ENCODE measurements at places on chromosomes 7 and 10. TPM values are rescaled to one million over a fixed set of nuclear protein-coding genes. Genes with fewer than 3 reads are reported as not detected.

- DNase-seq: no peak
Observed at GRCh38 chr7:16930946-16931345, 49.2 kb upstream of the AGR3 start.

DNA sequence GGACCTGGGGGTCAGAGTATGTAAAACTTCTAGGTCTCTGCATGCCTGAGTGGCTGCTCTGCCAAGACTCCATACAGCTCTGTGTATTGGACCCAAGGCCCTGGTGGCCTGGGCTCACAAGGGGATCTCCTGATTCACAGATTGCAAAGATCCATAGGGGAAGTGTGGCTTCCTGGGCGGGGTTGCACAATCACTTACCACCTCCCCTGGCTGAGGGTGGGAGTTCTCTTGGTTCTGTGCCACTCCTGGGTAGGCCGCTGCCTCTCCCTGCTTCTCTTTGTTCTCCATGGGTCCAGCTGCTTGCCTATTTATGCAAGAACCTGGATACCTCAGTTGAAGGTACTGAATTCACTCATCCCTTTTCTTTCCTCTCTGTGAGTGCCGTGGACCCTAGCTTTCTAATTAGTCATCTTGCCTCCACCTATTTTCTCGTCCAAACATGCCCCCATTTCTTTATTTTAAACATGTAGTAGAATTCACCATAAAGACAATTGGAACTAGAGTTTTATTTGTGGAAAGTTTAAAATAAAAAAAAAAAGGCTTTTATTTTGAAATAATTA lies 18.5 kb upstream of the AGR3 start:
- no peak for DNase-seq

The FAM25A gene
- not detected for total RNA-seq

GRCh38 chr7:141550386-141551093 lies 670 bp upstream of the AGK start:
- no peak for DNase-seq

The GIMAP7 gene
- total RNA-seq: 8.9 TPM

DNA sequence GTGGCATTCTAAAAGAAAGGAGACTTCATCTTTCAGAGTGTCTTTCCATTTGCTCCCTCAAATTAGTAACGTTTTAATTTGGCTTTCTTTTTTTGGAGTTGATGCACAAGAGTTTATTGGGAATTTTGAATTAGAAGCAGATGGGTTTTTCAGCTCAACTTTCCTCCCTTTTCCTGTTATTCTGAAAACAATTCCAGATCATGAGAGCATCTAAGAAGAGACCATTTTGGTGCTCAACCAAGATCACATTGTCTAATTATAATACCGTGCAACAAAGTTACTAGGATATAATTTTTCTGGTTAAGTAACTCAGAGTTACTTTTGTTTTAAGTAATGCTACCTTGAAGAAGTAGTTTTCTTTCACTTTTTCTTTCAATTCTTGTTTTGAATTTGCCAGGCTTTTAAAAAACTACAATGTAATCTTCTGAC lies 396.6 kb upstream of the KLF6 start:
- no peak for DNase-seq

GRCh38 chr10:110429301-110429700 lies 68.4 kb upstream of the DUSP5 start:
- peak; percentile 41 for DNase-seq

DNA sequence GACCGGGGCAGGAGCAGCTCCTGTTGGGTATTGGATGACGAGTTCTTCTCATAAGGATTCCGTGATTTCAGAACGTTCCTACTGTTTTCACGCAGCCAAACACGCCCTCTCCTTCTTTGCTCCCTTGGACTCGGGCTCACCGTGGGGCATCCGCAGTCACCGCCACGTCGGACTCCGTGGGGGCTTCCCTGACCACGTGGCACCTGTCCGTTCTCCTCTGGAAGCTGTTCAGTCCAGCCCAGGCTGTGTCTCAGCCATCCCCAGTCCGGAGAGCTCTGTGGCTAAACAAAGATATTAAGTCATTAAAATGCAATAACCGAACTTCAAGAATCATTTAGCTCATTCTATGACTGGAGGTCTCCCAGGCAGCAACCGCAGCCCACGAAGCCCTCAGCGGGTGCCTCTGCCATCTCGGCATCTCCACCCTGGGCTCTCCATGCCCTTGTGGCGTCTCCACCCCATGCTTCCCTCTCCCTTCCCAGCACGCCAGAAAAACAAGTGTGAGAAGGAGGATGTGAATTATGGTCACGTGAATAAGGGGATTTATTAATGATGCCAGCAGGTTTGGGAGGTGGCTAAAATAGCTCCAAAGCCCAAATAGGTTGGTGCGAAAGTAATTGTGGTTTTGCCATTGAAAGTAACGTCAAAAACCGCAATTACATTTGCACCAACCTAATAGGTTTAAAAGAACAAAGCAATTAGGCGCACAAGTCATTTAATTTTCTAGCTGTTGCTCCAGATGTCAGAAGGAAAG lies 224.6 kb upstream of the PPP2R2D start:
- DNase-seq: no peak

DNA sequence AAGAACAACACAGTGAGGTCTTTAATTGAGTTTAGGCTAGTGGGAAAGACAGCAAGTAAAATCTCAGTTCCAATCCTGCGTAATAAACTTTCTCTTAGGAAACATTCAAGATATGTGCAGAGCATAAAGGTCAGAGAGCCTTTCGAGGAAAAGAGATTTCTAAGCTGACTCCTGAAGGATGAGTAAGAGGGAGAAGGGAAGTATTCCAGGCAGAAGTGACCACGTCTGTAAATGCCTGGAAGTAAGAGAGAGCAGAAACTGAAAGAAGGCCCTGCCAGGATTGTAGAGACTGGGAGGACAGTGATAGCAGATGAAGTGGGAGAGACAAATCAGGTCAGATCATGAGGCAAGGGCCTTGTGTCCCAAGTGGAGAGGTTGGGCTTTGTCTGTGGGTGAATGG lies 41.8 kb downstream of the PNLIPRP3 start:
- no peak for DNase-seq

The TAS2R4 gene
- total RNA-seq: 3.3 TPM

The MKX gene
- total RNA-seq: not detected

DNA sequence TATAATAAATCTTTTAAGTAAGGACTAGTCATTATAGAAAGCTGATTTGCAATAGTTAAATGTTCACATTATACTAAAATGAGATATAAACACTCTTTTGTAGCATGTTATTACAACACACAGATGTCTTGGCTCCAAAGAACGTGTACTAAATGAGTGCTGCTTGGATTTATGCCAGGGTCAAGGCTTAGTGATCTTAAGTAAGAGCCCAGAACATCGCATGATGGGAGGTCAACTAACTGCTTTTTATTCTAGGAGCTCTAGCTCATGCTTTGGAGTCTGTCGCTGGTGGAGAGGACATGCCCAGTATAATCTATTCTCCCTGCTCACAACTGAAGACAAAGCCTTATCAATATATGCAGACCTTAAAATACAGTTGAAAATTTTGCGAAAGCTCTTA lies 315.1 kb downstream of the BBS9 start:
- DNase-seq: no peak

The AKR1C2 gene
- 22.7 TPM for total RNA-seq

The GIMAP5 gene
- 11.9 TPM for total RNA-seq

DNA sequence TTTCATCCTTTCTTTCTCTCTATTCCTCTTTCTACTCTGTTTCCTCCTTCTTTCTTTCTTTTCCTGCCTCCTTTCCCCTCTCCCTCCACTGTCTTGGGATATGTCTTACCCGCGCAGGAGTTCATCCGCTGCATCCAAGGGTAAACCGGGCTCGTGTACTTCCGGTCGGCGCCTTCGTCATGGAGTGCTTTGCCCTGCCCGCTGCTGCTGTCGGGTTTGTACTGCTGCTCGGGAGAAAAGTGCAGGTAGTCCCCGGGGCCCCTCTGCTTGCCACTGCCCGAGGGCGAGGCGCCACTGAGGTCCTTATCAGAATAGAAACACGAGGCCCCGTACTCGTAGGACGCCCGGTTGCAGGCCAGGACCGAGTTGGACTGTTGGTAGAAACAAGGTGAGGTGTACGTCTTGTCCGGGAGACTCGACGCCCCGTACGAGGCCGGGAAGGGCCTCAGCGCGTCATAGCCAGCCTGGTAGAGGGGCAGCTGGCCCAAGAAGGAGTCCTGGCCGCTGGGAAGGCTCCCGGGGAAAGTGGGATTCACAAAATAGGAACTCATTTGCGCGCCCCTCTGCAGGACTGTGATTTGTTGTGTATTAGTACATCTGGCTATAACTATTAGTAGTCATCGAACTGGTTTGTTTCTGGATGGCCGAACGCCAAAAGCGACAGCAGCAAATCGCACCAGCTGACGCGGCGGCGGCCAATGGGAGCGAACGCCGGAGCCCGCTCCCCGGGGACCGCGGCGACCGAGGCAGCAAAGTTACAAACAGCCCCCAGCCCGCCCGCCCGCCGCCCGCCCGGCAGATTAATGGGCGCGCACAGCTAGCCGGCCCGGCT lies at the start of gene HOXA6:
Gene HOXA6, minus strand, starts transcription at position 576 of the 832 bp plus-strand sequence. Its CDS starts 25 bp downstream, at position 551.
- DNase-seq: peak; percentile 79

DNA sequence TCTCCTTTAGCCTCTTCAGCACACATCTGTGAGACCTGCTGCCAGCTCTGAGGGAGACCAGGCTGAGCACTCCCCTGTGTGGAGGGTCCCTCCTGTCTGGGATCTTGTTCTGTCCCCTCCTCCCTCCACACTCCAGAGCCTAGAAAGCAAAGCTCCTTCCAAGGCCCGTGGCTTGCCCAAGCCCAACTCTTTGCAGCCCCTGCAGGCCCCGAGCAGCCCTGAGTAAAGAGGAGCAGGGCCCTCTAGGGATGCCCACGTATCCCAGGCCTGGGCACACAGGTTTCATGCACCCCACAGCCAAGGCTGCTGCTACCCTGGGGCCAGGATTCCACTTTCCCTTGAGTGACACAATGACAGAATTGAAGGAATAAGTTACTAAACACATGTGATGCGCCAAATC lies 24.0 kb downstream of the COBL start:
- DNase-seq: no peak

The NKX1-2 gene
- total RNA-seq: not detected

DNA sequence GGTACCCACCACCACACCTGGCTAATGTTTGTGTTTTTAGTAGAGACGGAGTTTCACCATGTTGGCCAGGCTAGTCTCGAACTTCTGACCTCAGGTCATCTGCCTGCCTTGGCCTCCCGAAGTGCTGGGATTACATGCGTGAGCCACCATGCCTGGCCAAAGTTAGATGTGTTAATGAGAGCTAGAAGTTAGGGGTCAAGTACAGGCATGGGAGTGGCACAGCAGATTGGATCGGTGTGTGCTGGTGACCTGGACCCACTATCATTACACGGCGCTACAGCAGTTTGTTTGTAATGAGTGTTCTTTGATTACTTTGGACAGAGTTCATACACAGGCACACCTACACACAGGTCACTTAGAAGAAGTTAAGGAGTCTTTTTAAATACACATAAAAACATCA lies 36.7 kb downstream of the DNAJB6 start:
- peak; percentile 66 for DNase-seq

DNA sequence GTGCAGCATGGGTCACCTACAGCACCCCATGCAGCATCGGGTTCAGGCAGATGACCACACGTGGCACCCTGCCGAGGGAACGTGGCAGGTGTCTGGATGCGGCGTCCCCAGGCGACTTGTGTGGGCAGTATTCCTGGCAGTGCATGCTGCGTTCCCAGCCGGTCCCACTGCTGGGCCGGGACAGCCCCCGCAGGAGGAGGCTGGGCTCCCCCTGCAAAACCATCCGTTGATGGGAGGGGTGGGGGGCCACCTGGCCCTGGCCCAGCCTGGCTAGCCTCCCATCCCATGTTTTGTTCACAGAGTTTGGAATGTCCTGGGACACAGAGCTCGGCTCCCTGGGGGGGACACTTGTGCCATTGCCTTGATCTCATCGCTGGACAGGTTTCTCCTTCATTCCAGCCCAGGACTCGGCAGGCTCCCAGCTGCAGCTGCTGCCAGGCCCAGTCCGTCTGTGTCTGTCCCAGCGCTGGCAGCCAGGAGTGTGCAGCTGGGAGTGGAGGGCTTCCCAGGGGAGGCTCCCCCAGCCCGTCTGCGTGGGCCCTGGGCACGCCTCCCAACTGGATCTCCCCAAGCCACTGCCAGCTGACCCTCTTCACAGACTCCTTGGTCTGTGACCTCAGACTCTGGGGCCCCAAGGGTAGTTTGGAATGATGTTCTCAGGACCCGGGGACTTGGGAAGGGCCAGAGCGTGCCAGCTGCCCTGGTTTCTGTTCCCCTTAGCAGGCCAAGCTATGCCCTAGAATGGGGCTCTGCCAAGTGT lies 32.6 kb downstream of the TMEM270 start:
- DNase-seq: peak; percentile 19

DNA sequence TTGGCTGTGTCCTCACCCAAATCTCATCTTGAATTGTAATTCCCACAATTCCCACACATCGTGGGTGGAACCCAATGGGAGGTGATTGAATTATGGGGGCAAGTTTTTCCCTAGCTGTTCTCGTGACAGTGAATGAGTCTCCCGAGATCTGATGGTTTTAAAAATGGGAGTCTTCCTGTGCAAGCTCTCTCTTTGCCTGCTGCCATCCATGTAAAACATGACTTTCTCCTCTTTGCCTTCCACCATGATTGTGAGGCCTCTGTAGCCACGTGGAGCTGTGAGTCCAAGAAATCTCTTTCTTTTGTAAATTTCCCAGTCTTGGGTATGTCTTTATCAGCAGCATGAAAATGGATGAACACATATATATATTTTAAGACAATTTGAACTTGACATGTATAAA lies 285.4 kb downstream of the BAMBI start:
- DNase-seq: no peak

The MEST gene
- 11.6 TPM for total RNA-seq

DNA sequence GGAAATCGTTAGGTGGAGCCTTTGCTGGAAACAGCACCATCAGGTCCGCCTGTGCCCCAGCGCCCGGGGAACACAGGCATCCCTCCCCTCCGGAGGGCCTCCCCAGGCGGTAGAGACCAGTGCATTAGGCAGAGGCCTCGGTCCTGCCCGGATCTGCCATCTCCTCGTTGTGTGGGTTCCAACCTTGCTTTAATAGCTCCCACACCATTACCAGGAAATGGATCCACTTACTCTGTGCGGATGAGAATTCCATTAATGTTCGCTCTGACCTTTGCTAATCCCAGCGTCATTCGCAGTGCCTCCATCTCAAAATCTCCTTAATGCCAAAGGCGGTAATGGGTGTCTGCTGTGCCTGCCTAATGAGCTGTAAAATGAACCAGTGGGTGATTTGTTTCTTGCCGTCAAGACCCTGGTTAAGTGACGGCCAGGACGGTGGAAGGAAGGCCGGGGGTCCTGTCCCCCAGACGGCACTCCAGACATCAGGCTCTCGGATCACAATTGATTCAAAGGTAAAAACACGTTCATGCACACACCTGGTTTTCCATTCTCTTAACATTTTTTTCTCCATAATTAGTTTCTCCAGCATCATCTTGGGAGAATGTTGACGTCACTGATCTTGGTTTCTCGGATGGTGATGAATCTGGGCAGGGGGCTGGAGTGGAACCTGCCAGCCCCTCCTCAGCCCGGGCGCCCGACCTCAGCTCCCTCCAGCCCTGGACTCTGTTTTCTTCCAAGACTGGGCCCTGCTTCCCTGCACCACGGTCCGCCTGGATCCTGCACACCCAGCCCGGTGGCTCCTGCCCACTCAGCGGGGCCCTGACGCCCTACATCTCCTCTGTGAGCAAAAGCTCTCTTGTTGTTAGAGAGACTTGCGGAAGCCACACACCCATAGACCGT lies 22.8 kb upstream of the FAM20C start:
- DNase-seq: no peak

- DNase-seq: no peak
Observed at GRCh38 chr10:88260329-88261051, 322.6 kb downstream of the RNLS start.

All from Peyer's patch (tissue), 4 donors.